ENCODE measurements at places on chromosomes 3 and 15. TPM values are rescaled to one million over a fixed set of nuclear protein-coding genes. Genes with fewer than 3 reads are reported as not detected.

GRCh38 chr3:73820431-73820830, 195.7 kb upstream of the PDZRN3 start:
- no peaks in the 10 kb centered on the region for H3K27me3 ChIP-seq
- no peaks in the 10 kb centered on the region for H3K4me1 ChIP-seq
- H3K27ac ChIP-seq: no peak overlapping the region
- no peaks in the 10 kb centered on the region for H3K36me3 ChIP-seq
- no peak overlapping the region for H3K4me3 ChIP-seq
- DNase-seq: no peak

GRCh38 chr3:111069974-111070771, 1.4 kb upstream of the NECTIN3 start:
- H3K27me3 ChIP-seq: no peaks in the 10 kb centered on the region
- no peaks in the 10 kb centered on the region for H3K36me3 ChIP-seq
- peak overlapping the region; percentile 83 for H3K4me3 ChIP-seq
- peak overlapping the region; percentile 91 for H3K27ac ChIP-seq

DNA sequence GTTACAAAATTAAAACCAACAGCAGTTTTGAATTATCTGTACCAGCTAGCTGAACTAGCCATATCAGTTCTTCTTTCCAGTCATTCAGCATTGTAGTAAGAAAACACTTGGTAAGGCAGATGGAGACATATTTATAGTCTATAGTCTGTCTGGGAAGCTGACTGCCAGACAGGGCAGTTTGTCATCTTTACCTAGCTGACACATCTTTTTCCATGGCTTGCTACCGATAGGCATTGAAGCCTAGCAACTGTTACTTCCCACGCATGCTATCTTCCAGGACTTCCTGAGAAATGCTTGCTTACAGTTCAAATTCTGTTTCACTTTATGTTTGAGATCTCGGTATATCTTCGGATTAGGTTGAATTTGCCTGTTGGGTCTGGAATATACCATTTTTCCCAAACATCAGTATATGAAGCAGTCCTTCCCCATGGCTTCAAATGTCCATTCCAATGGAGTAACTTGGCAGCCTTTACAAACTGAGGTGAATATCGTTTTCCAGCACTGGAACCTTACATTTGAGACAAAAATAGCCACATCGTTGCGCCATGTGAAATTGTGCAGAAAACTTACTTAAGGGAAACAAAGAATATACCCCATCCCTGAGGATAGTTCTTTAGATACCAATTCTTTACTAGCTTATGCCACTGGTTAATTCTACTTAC, 8.8 kb downstream of the GNL3 start:
- no peak overlapping the region for H3K27ac ChIP-seq
- no peaks in the 10 kb centered on the region for H3K4me1 ChIP-seq
- no peak overlapping the region for H3K4me3 ChIP-seq
- no peak for DNase-seq
- H3K27me3 ChIP-seq: no peaks in the 10 kb centered on the region

- H3K27ac ChIP-seq: no peak overlapping the region
- H3K36me3 ChIP-seq: no peaks in the 10 kb centered on the region
- no peak for DNase-seq
- H3K4me3 ChIP-seq: no peak overlapping the region
- H3K27me3 ChIP-seq: no peaks in the 10 kb centered on the region
These were observed 7.2 kb downstream of the HOMER2 start for GRCh38 chr15:82945326-82945725.

DNA sequence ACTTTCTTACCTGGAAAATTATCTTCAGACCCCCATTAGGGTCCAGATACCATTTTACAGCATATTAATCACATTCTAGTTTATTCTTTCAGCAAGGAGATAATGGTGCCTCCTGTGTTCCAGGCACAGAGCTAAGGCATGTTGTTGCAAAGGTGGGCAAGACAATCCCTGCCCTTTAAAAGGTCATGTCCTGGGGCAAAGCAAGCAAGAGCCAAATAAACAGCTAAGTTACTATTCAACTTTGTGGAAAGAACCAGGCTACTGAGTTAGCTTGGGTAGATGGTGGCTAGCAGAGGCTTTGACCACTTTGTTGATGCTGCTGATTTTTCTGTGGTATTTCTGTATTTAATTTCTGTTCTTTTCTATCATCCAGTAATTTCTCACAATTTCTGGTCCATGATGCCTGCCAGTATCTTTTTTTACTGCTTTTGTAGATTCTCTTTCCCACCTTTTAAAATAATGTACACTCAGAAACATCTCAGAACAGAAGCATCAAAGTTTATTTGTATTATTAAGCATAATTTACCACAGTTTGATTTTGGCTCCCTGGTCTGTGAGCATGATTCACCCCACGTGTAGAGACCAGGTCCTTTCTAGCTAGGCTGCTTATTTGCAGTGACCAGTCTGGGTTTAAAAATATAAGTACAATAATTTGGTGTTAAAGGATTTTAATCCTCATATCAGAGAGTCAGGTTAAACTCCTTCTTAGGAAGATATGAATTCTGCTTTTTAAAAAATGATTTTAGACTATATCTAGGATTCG, 71.5 kb downstream of the LRRC28 start:
- DNase-seq: no peak
- no peak overlapping the region for H3K4me3 ChIP-seq
- H3K4me1 ChIP-seq: peaks cover 29% of the 10 kb centered on the region
- no peaks in the 10 kb centered on the region for H3K27me3 ChIP-seq
- H3K27ac ChIP-seq: no peak overlapping the region

DNA sequence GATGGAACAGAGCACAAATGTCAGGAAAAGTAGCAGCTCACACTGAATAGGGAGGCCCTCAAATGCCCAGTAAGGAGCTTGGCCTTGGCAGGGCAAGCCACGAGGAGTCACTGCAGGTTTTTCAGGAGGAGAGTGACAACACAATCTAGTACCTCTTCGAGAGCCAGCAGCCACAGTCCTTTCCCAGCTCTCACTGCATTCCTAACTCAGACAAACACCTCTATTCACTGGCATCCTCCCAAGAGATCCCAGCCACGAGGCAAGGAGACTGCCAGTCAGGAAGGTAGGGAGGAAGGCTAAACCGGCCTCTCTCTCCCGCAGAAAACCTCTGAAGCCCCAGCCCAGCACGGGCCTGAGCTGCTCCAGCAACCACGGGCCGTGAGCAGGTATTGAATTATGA, 146.0 kb upstream of the SMAD3 start:
- peaks cover 18% of the 10 kb centered on the region for H3K4me1 ChIP-seq
- no peaks in the 10 kb centered on the region for H3K27me3 ChIP-seq
- H3K36me3 ChIP-seq: no peaks in the 10 kb centered on the region
- no peak overlapping the region for H3K4me3 ChIP-seq
- DNase-seq: no peak

- DNase-seq: no peak
- no peaks in the 10 kb centered on the region for H3K36me3 ChIP-seq
- H3K27ac ChIP-seq: no peak overlapping the region
These were observed 20.9 kb downstream of the PGBD4 start for GRCh38 chr15:34122771-34123183.

- peaks cover 29% of the 10 kb centered on the region for H3K4me1 ChIP-seq
- DNase-seq: no peak
- H3K4me3 ChIP-seq: no peak overlapping the region
- no peak overlapping the region for H3K27ac ChIP-seq
- H3K27me3 ChIP-seq: no peaks in the 10 kb centered on the region
- H3K36me3 ChIP-seq: no peaks in the 10 kb centered on the region
These were observed 18.4 kb downstream of the KLF15 start for GRCh38 chr3:126338790-126339288.

DNA sequence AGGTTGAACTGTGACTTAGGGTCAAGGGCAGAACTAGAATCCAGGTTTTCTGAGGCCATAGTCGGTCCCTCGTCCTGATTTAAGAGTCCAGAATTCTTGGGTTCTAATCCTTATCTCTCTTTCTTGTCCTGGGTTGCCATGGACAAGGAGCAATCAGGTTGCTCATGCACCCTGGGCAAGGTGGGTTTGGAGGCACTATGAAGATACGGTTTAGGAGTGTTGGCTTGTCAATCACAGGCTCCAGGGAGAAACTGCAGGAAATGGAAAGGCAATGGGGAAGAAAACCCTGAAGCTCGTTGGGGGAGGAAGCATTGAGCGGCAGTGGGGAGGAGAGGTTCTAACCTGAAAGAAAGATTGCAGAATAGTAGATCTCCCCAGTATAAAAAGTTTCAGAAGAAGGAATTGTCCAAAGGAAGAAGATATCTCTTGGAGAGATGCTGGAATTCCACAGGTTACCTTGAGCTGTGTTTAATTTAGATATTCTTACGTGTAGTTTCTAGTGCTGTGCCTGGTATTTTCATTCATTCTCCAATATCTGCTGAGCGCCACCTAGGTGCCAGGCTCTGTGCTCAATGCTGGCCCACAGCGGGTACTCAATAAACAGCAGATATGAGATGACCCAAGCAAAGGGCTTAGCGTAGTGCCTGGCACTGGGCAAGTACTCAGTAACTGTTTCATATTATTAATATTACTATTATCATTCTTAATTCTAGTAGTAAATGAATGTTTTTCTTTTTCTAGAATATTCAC, 2.0 kb downstream of the ACAN start:
- no peak for DNase-seq
- no peaks in the 10 kb centered on the region for H3K36me3 ChIP-seq
- H3K4me3 ChIP-seq: no peak overlapping the region
- peaks cover 74% of the 10 kb centered on the region for H3K27me3 ChIP-seq
- H3K4me1 ChIP-seq: no peaks in the 10 kb centered on the region

DNA sequence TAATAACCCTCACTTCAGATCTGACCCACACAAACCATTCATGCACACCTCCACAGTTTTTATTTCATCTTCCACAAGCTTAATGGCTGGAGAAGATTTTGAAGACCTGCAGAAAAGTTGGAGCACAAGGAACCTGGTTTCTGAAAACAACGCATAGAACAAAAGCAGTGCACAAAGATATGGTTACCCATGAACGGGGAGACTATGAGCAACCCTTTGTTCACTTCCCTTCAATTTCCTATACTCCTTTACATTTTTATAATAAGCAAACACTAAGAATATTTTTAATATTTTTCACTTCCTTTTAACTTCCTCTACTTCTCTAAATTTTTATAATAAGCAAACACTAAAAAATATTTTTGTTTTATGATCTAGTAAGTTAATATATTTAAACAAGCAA, 103.5 kb upstream of the UBE2E2 start:
- no peaks in the 10 kb centered on the region for H3K36me3 ChIP-seq
- H3K27me3 ChIP-seq: no peaks in the 10 kb centered on the region
- H3K27ac ChIP-seq: no peak overlapping the region

GRCh38 chr3:17847156-17847555, 104.7 kb upstream of the TBC1D5 start:
- no peaks in the 10 kb centered on the region for H3K4me1 ChIP-seq
- H3K27ac ChIP-seq: no peak overlapping the region
- no peak overlapping the region for H3K4me3 ChIP-seq
- no peaks in the 10 kb centered on the region for H3K36me3 ChIP-seq
- H3K27me3 ChIP-seq: no peaks in the 10 kb centered on the region
- DNase-seq: no peak

- H3K27me3 ChIP-seq: no peaks in the 10 kb centered on the region
- peaks cover 21% of the 10 kb centered on the region for H3K4me1 ChIP-seq
- peak overlapping the region; percentile 43 for H3K27ac ChIP-seq
- no peak for DNase-seq
- H3K4me3 ChIP-seq: no peak overlapping the region
- H3K36me3 ChIP-seq: peaks cover 68% of the 10 kb centered on the region
These were observed 27.3 kb downstream of the TGFBR2 start for GRCh38 chr3:30633718-30634117.

- no peak overlapping the region for H3K27ac ChIP-seq
- DNase-seq: peak; percentile 35
- no peaks in the 10 kb centered on the region for H3K36me3 ChIP-seq
- no peak overlapping the region for H3K4me3 ChIP-seq
- peaks cover 13% of the 10 kb centered on the region for H3K27me3 ChIP-seq
These were observed 296.3 kb downstream of the UACA start for GRCh38 chr15:70466895-70467529.

GRCh38 chr3:128935922-128936321, 56.5 kb downstream of the ACAD9 start:
- no peak overlapping the region for H3K27ac ChIP-seq
- DNase-seq: no peak
- H3K4me1 ChIP-seq: no peaks in the 10 kb centered on the region
- no peaks in the 10 kb centered on the region for H3K36me3 ChIP-seq
- no peaks in the 10 kb centered on the region for H3K27me3 ChIP-seq

GRCh38 chr3:143065364-143065763, 54.2 kb upstream of the CHST2 start:
- DNase-seq: no peak
- H3K27me3 ChIP-seq: no peaks in the 10 kb centered on the region
- H3K4me1 ChIP-seq: no peaks in the 10 kb centered on the region

DNA sequence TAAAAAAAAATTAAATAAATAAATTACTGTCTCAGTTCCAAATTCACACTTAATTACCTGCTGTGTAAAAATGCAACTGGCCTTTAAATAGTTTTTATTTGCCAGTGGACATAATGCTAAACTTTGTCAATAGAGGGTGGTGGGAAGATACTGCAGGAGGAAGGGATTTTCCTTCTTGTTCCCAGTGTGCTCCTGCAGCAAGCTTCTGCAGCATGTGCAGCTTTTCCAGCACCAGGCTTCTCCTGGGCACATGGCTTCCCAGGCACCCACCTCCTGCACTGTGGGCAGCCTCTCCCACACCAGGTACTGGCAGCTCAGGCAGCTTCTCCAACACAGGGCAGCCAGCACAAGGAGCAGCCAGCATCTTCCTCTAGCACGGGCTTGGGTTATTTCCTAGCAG, 29.6 kb upstream of the BBX start:
- H3K36me3 ChIP-seq: no peaks in the 10 kb centered on the region
- no peak overlapping the region for H3K4me3 ChIP-seq
- no peaks in the 10 kb centered on the region for H3K27me3 ChIP-seq
- no peak for DNase-seq
- no peak overlapping the region for H3K27ac ChIP-seq

GRCh38 chr15:35123743-35124142, 38.6 kb upstream of the NANOGP8 start:
- no peak overlapping the region for H3K4me3 ChIP-seq
- no peaks in the 10 kb centered on the region for H3K36me3 ChIP-seq
- no peaks in the 10 kb centered on the region for H3K27me3 ChIP-seq
- no peak for DNase-seq
- H3K4me1 ChIP-seq: no peaks in the 10 kb centered on the region

GRCh38 chr3:107661447-107662123, 138.8 kb downstream of the BBX start:
- no peaks in the 10 kb centered on the region for H3K36me3 ChIP-seq
- no peaks in the 10 kb centered on the region for H3K27me3 ChIP-seq
- peaks cover 33% of the 10 kb centered on the region for H3K4me1 ChIP-seq

GRCh38 chr3:62667714-62668113, 207.5 kb downstream of the CADPS start:
- no peaks in the 10 kb centered on the region for H3K27me3 ChIP-seq
- no peak overlapping the region for H3K27ac ChIP-seq
- H3K4me3 ChIP-seq: no peak overlapping the region
- no peaks in the 10 kb centered on the region for H3K36me3 ChIP-seq
- no peaks in the 10 kb centered on the region for H3K4me1 ChIP-seq
- no peak for DNase-seq

GRCh38 chr3:189529468-189529867, 101.7 kb upstream of the TP63 start:
- H3K27ac ChIP-seq: no peak overlapping the region
- no peaks in the 10 kb centered on the region for H3K36me3 ChIP-seq
- H3K4me3 ChIP-seq: no peak overlapping the region
- no peaks in the 10 kb centered on the region for H3K4me1 ChIP-seq

- no peak overlapping the region for H3K4me3 ChIP-seq
- DNase-seq: no peak
- no peaks in the 10 kb centered on the region for H3K36me3 ChIP-seq
These were observed 548.0 kb upstream of the CCDC54 start for GRCh38 chr3:106829206-106829605.

The CISH gene
- 131 TPM for total RNA-seq

The CAND2 gene
- 65.3 TPM for total RNA-seq

The ACSBG1 gene
- total RNA-seq: not detected

The CLDN1 gene
- 0.26 TPM for total RNA-seq

The ISLR gene
- total RNA-seq: 9.1 TPM

The IRAK2 gene
- 1.3 TPM for total RNA-seq

The PHLDB2 gene
- total RNA-seq: 250 TPM

The CCR9 gene
- total RNA-seq: not detected

The ADCY5 gene
- 235 TPM for total RNA-seq

The SLC2A2 gene
- total RNA-seq: not detected

The IGF2BP2 gene
- 15.6 TPM for total RNA-seq
